Activated CD4-positive, alpha-beta T cell treated with anti-CD3 and anti-CD28 coated beads, Interleukin-10, Interleukin-2, amounts not matched to agents 100 ng/mL and 50 ng/mL, durations not matched to agents 16 hours and 8 hours (primary cell): ENCODE measurements at places on chromosomes 13 and 19.

DNA sequence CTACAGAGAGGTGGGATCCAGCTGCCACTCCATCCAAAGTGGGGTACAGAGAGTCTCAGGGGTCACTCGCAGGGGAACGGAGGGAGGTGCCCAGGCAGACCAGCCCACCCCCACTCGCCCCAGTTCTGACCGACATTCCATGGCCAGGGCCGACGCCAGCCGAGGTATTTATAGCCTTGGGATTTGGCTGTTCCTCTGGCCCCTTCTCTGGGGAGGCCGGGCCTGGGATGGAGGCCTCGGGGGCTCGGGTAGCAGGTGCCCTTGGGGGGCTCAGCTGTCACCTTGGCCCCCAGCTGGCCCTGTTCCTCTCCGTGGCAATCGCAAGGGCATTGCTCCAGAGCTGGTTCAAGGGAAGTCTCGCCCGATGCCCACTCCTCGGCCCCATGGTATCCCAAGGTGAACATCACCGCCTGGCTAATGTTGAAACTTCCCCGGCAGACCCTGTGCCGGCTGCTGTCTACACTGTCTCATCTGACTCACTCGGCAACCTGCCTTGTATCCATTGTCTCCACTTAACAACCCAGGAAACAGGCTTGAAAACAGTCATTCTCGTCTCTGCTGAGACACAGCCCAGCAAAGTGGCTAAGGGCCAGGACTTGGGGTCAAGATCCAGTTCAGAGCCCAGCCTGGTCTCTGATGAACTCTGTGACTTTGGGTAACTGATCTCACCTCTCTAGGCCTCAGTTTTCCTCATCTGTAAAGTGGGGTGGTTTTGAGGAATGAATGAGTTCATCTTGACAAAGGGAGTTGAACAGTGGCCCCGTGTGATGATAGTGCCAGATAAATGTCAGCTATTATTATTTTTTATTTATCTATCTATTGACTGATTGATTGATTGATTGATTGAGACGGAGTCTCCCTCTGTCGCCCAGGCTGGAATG lies 9.7 kb downstream of the PRKACA start:
- no peak for DNase-seq

DNA sequence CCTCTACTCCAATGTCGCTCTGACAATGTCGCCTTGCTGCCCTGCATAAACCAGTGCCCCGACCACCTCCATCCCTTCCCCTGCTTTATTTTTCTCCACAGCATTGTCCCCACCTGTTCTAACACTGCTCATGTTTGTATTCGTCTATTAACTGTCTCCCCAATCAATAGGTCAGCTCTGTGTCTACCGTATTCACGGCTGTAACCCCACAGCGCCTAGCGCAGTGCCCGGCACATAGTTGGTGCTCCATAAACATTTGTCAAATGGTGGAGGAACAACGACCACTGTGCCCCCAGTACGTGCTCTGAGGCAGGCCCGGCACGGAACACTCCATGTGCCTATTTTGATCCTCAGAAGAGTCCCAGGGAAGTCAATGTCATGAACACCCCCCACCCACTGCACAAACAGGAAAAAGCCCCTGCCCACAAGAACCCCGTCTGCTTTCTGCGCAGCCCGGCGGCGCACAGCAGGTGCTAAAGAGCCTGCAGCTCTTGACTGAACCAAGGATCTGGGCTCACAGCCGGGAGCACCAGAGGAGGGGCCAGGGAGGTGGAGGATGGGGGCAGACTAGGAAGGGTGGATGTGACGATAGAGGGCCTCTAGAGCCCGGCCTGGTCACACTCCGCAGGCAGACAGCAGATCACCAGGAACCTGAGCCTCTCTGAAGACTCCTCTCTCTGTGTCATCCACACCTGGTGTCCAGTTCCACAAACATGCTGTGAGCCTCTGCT lies 1.8 kb upstream of the CEACAM16 start:
- no peak for DNase-seq

DNA sequence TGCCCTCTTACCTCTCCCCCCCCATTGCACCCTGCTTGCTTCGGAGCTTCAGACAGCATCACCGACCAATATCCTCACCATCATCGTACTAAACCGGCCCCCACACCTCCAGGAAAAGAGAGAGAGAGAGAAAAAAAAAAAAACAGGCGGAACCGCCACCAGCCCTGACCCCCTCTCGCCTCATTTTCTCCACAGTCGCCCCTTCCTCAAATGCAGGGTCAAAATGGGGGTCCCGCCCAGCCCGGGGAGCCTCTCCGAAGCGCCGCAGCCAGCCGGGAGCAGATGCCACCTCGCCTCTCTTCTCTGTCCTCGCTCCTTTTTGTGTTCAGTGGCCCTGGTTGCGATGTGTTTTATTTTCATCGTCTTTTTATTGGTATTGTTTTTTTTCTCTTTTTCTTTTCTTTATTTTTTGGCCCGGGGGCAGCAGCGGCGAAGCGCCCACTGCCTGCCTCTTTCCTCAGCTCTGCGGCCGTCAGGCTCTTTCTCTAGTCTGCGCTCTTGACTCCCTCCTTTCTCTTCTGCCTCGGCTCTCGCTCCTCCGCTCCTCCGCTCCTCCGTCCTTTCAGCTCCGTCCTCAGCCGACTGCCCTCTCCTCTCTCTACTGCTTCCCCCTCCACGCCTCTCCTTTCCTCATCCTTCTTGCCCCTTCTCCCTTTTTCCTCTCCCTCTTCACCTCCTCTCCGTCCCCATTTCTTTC lies 41.4 kb downstream of the DEDD2 start:
- DNase-seq, result no peak

DNA sequence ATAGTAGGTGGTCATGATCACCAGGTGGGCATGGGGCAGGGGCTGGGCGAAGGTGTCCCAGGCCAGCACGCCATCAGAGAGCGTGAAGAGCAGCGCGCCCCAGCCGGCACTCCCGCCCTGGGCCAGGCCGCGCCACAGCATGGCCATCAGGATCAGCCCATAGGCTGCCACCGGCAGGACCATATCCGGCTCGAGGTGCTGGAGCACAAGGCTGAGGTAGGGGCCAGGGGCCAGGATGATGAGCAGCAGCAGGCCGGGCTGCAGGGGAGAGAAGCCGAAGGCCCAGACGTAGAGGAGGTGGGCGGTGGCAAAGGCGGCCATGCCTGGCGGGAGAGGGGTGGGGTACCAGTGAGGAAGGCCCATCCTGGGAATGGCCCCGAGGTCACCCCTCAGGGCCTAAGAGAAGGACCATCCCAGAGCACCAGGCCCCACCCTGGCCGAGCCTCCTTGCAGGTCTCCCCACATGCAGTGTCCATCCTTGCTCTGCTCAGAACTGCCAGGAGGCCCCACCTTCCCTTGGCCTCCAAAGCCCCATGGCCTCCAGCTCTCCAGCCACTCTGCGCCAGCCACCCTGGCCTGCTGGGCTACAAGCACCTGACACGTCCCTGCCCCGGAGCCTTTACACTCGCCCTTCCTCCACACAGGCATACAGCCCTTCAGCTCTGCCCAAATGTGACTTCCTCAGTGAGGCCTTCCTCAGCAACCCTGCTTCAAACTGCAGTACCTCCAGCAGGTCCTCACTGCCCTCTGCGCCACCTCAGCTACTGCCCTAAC lies 1.1 kb downstream of the TMEM86B start:
- DNase-seq, result no peak

GRCh38 chr13:28357247-28357825 lies 137.6 kb downstream of the FLT1 start:
- no peak for DNase-seq

DNA sequence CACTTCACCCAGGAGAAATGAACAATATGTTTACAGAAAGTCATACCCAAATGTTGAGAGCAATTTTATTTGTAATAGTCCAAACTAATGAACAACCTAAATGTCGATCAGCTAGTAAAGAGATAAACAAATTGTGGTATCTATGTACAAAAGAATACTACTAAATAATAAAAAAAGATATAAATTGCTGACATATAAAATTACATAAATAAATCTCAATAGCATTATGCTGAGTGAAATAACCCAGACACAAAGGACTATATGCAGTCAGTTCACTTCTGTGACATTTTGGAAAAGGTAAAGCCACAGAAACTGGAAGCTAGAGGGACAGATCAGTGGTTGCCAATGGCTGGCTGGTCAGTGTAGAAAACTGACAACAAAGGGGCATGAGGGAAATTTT lies 346.0 kb upstream of the PCDH20 start:
- no peak for DNase-seq

GRCh38 chr19:47644743-47645482 lies 36.0 kb downstream of the BICRA start:
- no peak for DNase-seq

GRCh38 chr13:33016414-33017322 lies at the start of gene KL:
TSS of gene KL (plus strand) at chr13:33016423. CDS start at chr13:33016441, 18 bp downstream.
- peak; percentile 26 for DNase-seq

- DNase-seq, result no peak
Measured at GRCh38 chr13:25171170-25171516, 945 bp downstream of the AMER2 start.

- no peak for DNase-seq
Measured at GRCh38 chr13:51943721-51944120, 67.5 kb downstream of the ATP7B start.

DNA sequence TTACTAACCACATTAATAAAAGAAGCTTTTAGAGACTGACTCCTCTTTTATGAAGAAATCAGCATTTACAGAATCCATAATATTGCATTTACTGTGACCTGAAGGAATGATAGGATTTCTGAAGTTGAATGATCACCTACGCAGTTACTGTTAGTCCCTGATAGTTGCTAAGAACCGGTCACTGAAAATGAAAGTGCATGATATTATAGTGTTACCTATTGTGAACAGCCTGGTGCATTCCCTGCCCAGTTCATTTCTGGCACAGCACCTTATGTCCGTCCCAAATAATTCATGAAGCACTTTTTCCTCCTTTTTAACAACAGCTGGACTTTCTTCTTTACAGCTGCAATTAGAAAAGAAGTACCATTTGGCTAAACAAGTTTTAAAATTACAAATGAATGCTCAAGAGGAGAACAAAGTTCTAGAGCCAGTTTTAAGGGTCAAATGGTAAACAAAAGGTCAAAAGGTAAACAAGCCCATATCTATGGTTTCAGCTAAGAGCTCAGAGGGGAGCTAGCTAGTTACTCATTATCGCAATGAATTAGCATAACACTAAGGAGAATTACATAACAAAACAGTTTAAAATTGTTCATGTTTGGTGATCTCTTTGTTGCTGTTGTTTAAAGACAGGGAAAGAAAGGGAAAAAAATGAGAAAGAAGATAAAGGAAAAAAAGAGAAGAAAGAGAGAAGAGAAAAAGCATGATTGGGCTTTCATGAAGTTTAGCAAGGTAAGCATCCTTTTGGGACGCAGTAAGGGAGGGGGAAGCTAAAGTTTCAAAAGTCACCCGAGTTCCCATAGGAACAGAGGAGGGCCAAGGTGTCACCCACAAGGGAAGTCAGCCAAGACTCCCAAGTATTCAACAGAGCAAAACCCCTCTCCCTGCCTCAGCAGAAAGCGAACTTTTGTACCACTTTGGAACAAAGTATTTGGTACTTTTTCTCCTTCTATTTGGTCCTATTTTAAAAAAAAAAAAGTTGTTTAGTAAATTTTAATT lies 50.2 kb downstream of the FLT3 start:
- no peak for DNase-seq

- DNase-seq, result peak; percentile 16
Measured at GRCh38 chr13:44373601-44374347, at the start of gene SERP2. TSS of gene SERP2 (plus strand) at chr13:44373824. CDS start at chr13:44374026, 202 bp downstream.

DNA sequence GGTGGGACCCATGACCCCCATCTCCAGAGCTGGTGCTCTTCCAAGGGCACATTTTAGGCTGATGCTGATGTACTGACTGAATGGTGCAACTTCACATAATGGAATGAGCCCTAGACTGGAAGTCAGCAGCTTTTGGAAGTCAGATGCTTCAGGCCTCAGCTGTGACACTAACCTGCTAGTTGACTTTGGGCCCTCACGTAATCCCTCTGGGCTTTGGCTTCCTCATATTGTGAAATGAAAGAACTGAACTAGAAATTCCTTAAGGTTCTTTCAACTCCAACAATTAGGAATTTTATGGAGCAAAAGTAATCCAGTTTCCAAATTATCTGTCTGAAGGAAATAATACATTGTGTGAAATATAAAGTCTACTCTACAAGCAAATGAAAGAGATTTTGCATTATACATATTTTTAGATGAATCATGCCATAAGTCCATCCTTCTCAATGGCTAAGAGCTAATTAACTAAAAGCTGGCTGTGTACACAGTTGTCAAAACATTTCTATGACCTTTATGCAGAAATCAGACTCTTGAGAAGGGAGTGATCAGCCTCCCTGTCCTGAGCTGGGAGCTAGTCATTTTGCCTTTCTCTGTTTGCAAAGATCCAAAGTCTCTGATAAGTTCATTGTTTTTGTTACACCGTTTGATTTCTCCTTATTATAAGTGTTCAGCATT lies 204.2 kb downstream of the DCLK1 start:
- no peak for DNase-seq

DNA sequence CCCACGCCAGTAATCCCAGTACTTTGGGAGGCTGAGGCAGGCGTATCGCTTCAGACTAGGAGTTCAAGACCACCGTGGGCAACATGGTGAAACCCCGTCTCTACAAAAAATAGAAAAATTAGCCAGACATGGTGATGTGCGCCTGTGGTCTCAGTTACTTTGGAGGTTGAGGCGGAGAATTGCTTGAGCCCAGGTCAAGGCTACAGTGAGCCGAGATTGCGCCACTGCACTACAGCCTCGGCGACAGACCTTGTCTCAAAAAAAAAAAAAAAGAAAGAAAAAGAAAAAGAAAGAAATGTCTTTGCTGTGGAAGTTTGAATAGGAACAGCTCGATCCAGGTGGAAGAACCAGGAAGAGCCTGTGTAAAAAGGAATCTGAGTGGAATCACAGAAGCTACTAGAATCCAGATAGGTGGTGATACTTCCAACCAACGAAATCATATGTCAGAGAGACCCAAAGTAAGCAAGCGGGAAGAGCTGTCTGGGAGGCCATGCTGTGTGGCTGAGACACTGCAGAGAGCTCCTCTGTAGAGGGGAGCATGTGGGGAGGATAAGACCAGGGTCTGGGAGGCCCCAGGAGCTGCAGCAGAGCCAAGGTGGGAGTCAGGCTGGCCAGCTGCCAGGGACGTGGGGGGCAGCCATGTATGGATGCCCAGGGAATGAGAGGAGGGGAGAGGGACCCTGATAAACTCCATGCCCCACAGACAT lies 21.1 kb downstream of the LATS2 start:
- no peak for DNase-seq

- no peak for DNase-seq
Measured at GRCh38 chr19:57135797-57136196, 9.2 kb downstream of the ZIM3 start.

DNA sequence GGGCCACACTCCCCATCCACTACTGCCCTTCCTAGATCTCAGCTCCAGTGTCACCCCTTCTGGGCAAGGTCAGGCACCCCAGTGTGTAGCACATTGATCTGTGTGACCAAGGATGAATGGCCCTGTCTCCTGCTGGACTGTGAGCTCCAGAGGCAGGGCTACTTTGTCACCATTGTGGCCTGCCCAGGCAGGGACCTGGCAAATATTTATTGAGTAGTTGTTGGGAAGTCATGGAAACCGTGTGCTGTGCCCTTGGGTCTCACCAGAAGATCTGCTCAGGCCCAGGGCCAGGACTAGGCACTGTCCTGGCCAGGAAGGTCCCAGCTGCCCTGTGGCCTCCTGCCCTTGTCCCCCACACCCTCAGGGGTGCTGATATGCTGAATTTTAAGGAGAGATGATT lies 10.5 kb downstream of the NACC1 start:
- no peak for DNase-seq

GRCh38 chr13:49624229-49624628 lies 4.1 kb upstream of the ARL11 start:
- DNase-seq, result no peak

GRCh38 chr13:100443278-100443997 lies 145.2 kb downstream of the GGACT start:
- no peak for DNase-seq
